ENCODE measurements at places on chromosomes 12 and 14.

GRCh38 chr12:52515927-52516831 lies 4.0 kb downstream of the KRT5 start:
- DNase-seq, result no peak

DNA sequence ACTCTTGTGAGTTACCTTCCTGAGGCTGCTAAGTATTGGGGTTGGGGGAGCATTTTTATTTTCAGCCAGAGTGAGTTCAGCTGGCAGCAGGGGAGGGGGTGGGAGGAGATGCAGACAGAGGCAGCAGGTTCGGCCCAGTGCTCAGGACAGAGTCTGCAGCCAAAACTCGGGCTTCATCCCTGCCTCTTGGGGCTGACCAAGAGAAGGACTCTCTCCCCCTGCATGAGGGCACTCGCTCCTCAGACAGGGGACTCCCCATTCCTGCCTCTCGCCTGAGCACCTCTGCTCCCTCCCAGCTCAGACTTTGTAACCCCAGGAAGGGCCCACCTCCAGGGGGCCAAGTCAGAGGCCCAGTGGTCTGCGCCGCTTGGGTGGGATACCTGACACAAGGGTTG lies 1.1 kb upstream of the AKT1 start:
- DNase-seq, result no peak

- DNase-seq, result no peak
These were observed 43.8 kb upstream of the ARID2 start for GRCh38 chr12:45685680-45686079.

DNA sequence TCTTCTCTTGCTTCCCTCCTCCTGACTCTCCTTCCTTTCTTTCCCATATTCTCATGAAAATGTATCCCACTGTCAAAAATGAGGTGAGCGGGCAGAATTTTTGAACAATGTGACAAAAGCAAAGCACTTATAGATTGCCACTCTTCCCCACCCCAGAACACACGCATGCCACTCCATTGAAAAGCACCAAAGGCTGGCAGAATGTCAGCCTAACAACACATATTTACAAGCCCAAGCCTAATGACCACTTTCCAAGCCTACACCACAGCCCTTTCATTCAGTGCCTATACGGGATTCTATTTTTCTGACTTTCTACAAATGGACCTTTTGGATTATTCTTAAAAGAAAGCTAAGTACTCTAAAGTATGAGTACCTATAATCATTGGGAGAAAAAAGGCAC lies 62.9 kb upstream of the METAP2 start:
- no peak for DNase-seq

DNA sequence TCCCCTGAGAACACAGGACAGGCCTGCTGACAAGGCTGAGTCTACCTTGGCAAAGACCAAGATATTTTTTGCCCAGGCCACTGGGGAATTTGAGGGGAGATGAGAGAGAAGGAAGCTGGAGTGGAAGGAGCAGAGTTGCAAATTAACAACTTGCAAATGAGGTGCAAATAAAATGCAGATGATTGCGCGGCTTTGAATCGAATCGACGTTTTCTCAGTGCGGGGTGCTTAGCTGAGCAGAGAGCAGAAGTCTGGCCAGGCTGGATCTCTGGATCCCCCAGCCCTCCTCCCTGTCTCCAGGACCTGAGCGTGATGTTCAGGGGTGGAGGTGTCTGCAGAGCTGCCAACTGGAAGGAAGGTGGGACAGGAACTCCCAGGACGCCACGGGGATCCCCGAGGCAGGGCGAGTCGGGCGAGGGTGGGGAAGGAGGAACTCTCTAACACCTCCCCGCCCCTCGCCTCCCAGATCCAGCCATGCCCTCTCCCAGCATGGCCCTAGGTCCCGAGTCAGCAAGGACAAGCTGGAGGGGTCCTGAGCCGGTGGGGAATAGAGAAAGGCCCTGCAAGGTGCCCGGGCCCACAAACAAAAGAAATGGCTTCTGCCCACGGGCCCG lies 527 bp upstream of the CARMIL3 start:
- no peak for DNase-seq

GRCh38 chr12:41795051-41795600 lies 349.5 kb downstream of the GXYLT1 start:
- peak; percentile 43 for DNase-seq

GRCh38 chr12:132837693-132838409 lies 9.2 kb upstream of the GOLGA3 start:
- DNase-seq, result no peak

- DNase-seq, result no peak
These were observed 2.4 kb upstream of the RXYLT1 start for GRCh38 chr12:63777340-63777739.

GRCh38 chr14:73758392-73759182 lies 44.4 kb upstream of the PNMA1 start:
- peak; percentile 63 for DNase-seq

DNA sequence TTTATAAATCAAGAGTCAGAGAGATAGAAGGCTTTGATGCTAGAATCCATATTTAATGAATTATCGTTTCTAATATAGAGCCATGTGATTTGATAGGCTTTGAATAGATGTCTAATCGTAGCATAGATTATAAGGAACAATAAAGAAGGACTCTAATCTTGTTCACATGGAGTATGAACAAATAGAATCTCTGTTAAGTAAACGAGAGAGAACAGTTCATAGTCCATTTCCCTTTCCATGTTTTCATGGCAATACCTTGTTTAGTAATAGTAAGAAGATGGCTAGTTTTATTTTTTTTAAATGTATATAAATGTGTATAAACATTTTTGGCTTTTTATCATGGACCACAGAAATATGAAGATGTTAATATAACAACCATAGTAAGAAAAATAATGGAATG lies 32.3 kb upstream of the RAD51AP1 start:
- DNase-seq, result no peak

- no peak for DNase-seq
These were observed 198.1 kb downstream of the SLC38A4 start for GRCh38 chr12:46627686-46628085.

DNA sequence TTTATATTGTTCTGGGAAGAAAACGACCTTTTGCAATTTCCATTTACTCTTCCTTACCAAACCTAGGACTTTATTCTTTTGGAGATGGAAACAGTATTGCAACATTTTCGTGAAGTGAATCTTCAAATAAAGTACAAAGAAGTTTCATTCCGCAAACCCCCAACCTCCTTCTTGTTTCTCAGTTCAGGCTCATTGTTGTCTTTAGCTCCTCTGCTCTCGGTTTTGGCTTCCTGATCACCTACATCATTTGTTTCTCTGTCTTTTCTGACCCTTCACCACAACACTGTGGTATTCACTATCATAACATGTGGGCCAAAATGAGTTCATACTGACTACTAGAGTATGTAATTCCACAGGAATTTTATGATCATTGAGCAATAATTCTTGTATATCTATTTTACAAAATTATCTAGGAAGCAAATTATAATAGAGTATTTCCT lies 266.8 kb downstream of the ADAMTS20 start:
- peak; percentile 88 for DNase-seq

DNA sequence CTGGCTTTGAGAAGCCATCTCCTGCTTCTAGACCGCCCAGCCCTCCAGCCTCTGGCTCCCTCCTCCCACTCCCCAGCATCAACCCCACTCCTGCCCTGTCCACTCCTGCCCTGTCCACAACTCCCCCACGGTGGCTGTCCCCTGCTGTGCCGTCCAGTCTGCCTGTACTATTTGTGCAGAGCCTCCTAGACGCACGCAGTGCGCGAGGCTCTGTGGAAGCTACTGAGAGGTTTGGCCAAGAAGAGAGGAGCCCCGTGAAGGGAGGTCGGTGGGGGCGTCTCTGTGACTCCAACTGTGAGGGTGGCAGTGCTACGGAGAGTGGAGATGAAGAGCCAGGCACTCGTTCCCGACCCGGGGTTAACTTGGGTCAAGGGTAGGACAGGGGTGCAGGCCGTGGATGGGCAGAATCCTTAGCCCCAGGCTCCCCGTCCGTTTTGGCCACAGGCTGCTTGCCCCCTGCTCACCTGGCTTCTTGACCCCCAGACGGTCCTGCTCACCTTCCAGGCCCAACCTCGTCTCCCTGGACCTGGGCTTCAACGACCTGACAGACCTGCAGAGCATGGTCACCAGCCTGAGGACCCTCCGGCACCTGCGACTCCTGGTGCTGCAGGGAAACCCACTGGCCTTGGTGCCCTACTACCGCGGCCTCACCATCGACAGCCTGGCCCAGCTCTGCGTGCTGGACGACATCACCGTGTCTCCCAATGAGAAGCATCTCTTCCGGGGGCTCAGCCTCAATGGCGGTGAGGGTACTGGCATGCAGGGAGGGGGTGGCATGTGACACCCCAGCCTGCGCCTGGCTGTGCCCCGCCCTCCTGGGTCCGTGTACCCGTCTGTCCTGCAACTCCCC lies 6.9 kb downstream of the LRRC43 start:
- no peak for DNase-seq

GRCh38 chr14:100132161-100132902 lies 27.1 kb downstream of the DEGS2 start:
- DNase-seq, result peak; percentile 67

- DNase-seq, result peak; percentile 72
These were observed 65.1 kb downstream of the SIX6 start for GRCh38 chr14:60573943-60574495.

GRCh38 chr14:56198438-56198837 lies 80.2 kb downstream of the PELI2 start:
- DNase-seq, result no peak

DNA sequence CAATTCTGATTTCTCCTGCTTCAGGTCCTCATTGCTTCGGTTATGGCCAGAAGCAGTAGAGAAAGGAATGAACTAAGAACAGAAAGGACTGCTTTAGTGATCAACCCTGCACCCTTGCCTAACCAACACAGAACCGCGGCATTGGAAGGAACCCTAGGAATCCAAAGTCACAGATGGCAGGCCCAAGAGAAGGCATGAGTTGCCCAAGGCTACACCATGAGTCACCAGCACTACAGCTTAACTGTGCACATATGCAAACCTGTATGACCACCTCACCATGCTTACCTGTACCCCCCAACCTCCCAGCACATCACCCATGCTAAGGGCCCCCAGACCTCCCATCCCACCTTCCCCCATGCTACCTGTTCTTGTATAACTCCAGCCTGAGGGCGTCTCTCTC lies 25.9 kb upstream of the BLTP3B start:
- no peak for DNase-seq

DNA sequence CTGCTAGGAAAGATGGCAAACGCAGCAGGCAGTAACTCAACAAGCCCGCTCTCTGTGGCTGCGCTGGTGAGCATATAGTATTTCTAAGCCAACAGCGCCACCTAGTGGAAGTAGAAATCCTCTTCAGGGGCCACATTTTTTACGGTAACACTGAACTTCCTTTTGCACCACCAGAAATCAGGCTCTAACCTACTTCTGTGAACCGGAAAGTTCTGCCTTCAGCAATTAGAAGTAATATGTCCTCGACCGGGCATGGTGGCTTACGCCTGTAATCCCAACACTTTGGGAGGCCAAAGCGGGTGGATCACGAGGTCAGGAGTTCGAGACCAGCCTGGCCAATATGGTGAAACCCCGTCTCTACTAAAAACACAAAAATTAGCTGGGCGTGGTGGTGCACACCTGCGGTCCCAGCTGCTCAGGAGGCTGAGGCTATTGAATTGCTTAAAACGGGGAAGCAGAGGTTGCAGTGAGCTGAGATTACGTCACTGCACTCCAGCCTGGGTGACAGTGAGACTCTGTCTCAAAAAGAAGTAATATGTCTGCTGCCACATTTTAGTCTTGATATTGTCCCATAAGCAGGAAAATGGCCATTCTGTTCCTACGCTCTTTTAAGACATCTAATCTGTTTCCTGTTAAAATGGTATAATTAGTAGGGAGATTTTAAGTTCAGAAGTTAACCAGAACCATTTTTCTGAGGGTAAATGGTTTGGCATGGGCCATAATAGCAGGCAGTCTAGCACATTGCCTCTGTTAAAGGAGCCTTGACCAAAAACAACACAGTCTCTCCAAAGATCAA lies 26.8 kb downstream of the APOBEC1 start:
- DNase-seq, result peak; percentile 79

All from fibroblast of skin of right quadriceps (primary cell).